ENCODE measurements at places on chromosomes 1 and 21.

DNA sequence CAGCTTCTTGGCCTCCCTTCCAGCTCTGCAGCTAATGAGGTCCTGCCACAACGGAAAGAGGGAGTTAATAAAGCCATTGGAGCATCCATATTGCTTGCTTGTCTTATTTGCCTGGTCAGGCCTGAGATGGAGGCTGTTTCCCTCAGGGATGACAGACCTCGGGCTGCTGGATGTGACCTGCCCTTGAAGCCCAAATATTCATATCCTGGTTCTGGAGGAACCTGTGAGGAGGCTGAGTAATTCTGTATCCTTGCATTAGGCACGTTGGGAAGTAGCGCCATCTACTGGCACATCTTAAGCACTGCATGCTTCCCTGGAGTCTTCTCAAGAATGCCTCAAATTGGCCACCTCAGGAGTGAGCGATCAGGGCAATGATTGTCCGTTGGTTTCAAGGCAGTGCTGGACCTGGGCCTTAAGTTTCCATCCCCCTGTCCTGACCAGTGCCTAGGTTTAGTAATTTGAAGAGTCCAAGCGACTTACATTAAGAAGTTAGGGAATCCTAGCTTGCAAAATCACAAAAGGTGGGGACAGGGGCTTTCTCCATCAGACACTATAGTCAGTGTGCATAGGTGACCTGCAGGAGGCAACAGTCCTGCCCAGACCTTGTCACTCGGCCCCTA is 13.8 kb upstream of the NASP start:
- DNase-seq, result peak; percentile 87

GRCh38 chr1:162872981-162873380 is 12.0 kb upstream of the CCDC190 start:
- DNase-seq, result no peak

DNA sequence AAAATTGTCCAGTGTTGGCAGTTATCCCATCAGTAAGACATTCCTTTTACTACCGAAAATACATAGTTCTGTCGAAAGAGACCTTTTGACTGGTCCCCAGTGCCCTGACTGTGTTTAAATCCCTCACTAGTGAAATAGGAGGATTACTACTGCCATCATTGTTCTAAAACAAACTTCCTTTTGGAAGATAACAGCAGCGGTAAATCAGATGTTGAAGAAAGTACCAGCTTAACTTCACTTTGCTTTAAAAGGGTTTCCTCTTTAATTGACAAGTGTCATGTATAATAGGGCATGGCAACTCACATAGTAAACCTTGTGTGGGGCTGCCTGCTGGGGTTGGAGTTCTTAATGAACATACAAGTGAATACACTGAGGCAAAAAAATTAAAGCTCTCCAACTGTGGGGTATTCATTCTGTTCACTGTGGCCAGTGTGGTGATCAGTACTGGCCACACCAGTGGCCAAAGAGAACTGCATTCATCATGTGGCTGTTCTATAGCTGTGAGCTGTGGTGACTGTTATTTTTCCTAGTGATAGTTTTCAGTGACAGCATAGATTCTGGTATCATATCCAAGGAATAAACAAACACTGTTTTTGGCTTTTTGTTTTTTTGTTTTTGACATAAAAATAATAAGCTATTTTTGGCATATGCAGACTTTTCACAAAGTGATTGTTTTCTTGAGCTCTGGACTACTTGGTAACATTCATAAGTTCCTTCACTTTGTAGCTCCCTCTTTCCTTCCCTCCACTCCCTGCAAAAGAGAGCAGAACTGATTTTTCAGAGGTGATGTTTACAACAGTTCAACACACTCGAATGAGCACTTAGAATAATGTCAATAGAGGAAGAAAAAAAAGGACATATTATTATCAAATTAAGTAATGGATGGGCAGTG is 74.5 kb downstream of the NFIA start:
- no peak for DNase-seq

DNA sequence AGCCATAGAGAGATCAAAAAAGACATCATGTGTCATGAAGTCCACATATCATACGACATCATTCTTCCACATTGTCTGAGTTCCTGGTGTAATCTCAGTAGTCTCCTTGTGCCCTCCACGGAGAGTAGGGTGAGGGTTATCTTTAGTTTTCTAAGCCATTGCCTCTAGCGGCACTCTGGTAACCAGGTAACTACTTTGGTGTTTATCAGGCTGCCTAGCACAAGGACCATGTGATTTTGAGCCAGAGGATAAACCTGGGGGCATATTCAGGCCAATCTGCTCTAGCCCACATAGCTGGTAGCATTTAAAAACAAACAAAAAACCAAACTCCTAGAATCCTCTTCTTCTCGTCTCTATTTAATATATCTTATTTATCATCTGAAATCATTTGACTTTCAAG is 147.4 kb downstream of the GDAP2 start:
- no peak for DNase-seq

Data from sigmoid colon (tissue), 7 donors.